ENCODE measurements at places on chromosomes 13 and 19.

- no peak for DNase-seq
These were observed 52.0 kb downstream of the TINCR start for GRCh38 chr19:5515737-5516136.

DNA sequence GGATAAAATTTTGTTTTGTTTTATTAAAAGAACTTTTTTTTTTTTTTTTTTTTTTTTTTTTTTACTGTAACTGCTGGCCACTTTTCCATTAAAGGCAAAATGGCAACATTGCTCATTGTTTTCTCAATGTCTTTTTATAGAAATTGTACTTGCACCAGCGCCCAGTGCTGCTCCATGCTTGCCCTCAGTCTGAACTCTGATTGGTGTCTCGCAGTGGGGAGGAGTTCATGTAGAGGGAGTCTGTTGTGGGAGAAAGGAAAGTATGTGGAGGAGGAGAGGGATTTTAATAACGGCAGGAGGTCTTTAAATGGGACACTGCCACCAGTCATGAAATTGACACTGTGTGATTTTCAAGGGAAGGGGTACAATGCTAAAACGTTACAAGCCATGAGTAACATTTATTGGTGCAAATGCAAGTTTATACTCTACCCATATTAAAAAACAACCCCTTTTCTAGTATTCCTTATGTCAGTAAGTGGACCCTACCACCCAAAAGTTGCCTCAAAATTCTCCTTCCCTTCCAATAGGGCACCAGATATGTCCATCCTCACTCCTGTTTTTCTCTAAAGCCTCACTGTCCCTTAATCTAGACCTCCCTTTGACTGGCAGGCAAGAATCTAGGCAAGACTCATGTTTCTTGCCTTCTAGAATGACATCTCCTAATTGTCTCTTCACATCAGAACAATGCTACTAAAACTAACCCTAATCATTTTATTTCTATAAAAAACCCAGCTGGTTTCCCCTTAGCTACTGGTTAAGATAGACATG, 3.2 kb downstream of the RASL11A start:
- DNase-seq = no peak

GRCh38 chr13:49112782-49113525, 107.2 kb upstream of the MLNR start:
- no peak for DNase-seq

DNA sequence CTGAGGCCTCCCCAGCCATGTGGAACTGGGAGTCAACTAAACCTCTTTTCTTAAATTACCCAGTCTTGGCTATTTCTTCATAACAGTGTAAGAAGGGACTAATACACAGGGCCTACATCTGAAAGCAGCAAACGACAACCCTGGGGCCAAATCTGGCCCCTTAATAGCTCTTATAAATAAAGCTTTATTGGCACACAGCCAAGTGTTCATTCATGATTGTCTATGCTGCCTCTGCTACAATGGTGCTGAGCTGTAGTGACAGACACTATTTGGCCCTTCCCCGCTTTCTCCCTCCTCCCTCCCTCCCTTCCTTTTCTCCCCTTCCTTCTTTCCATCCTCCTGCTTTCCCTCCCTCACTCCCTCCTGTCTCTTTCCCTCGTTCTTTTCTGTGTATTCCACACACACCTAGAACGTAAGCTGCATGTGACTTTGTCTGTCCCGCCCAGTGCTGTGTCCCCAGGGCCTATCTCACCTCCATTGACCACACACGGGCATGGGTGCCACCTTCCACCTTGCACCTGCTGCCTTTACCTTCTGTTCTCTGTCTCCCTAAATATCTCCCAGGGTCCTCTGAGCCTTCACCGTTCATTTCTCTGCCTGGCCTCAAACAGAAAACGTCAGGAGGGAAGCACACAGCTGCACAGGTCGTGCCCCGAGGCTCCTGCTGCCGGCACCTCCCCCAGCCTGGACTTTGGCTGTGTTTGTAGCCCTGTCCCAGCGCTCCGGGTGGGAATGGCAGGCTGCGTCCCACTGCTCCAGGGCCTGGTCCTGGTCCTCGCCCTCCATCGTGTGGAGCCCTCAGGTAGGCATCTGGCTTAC, at the start of gene PROZ:
TSS of gene PROZ (plus strand) at position 720 of the 819 bp plus-strand sequence. CDS start at position 733, 13 bp downstream.
- DNase-seq = no peak

DNA sequence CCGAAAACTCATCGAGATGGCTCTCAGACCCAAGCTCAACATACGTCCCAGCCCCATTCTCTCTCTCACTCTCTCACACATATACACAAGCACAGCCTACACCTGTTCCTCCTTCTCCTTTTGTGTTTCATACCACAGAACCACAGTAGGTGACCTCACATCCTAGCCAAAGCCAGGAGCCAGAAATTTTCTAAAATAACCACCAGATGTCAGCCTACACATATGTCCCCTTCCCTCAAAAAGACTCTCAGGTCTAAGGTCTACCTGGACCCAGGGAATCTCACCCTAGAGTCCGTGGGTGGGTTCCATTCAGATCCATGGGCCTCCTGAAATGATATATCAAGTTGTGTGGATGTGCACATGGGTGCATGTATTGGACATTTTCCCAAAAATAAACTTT, 104.2 kb upstream of the IPO5 start:
- DNase-seq = no peak

- peak; percentile 38 for DNase-seq
These were observed 3.9 kb downstream of the OSCAR start for GRCh38 chr19:54096617-54097106.

DNA sequence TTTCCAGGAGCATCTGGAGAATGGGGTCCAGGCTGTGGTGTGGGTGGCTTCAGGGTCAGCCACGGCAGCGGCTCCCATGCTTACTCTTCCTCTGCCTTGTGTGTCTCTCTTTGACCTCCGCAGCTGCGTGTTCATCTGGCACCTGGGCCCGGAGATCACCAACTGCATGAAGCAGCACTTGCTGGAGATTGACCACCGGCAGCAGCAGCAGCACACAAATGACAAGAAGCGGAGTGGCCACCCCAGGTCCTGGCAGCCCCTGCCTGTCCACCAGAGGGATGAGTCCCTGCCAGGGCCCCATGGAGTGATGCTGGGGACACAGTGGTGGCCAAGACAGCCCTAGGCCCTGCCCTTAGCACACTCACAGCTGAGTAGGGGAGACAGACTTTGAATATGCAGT, 18.4 kb upstream of the OVOL3 start:
- DNase-seq = no peak

- DNase-seq = no peak
These were observed 1.2 kb downstream of the MRI1 start for GRCh38 chr19:13765395-13766094.

- DNase-seq = no peak
These were observed 2.2 kb downstream of the CD70 start for GRCh38 chr19:6588508-6589345.

DNA sequence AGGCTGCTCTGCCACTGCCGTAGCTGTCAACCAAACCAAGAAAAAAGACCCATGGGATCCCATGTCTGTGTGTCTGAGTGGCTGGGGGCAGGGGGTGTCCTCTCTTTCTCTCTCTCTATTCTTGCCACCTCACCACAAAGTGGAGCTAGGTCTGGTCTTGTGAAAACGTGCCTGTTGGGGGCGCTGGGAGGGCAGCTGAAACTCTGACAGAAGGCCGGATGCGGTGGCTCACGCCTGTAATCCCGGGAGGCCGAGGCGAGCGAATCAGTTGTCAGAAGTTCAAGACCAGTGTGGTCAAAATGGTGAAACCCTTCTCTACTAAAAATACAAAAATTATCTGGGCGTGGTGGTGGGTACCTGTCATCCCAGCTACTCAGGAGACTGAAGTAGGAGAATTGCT, 29.2 kb downstream of the ZNF146 start:
- no peak for DNase-seq

GRCh38 chr19:41860419-41861115, 512 bp downstream of the RPS19 start:
- peak; percentile 16 for DNase-seq

- DNase-seq = no peak
These were observed 703 bp downstream of the SLC17A7 start for GRCh38 chr19:49440439-49441209.

- no peak for DNase-seq
These were observed 67.0 kb upstream of the SERP2 start for GRCh38 chr13:44306371-44307192.

DNA sequence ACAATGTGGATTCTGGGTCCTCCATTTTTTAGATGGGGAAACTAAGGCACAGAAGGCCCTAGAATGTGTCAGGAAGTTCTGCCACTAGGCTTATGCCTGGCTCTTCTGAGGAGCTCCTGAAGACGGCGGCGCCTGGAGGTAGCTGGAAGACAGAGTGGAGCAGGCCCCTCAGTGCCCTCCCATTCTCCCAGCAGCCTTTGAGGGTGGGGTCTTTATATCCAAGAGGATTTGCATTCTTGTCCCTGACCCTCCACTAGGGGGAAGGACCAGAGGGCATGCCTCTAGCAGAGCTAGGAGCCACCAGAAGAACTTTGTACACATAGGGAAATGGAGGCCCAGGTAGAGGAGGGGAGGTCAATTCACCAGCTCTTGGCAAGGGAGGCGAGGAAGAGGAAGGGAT, 9.4 kb downstream of the CELF5 start:
- DNase-seq = no peak

DNA sequence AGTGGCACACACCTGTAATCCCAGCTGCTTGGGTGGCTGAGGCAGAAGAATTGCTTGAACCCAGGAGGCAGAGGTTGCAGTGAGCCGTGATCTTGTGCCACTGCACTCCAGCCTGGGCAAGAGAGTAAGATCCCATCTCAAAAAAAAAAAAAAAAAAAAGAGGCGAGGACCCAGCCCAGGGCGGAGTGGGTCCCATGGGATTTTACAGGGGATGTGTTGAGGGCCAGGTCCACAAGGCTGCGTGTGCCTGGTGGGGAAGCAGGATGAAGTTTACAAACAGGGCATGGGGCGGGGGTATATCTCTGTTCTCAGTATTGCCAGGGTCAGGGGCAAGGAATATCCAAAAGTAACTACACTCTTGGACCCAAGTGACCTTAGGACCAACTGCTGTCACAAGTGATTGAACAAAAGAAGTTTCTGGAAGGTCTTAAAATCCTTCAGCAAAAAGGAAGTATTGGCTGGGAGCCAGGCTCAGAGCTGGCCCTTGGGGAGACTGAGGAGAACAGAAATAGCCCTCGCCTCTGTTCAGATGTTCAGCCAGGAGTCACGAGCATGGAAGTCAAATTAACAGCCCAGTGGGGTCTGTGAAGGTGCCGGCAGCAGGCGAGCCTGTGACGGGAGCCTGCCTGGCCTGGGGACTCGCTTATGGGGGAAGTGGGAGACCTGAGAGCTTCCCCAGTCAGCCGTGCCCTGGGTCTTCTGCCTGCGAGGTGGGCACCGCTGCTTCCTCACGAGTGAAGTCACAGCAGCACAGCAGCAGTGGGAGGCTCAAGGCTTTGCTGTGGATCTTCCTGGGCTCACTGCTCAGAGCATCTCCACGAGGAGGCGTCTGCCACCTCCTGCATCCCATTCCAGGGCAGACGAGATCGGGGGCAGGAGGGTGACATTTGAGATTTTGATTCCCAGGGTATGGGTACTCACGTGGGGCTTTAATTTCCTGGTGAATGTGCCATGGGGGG, 6.4 kb downstream of the MYO9B start:
- DNase-seq = no peak

GRCh38 chr13:39527961-39528660, 74.9 kb downstream of the LHFPL6 start:
- no peak for DNase-seq

GRCh38 chr13:100349594-100349993, 239.0 kb downstream of the GGACT start:
- no peak for DNase-seq

DNA sequence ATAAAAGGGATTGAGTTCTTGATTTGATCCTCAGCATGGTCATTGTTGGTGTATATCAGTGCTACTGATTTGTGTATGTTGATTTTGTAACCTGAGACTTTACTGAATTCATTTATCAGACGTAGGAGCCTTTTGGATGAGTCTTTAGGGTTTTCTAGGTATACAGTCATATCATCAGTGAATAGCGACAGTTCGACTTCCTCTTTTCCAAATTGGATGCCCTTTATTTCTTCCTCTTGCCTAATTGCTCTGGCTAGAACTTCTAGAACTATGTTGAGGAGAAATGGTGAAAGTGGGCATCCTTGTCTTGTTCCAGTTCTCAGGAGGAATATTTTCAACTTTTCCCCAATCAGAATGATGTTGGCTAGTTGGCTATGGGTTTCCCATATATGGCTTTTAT, 27.0 kb downstream of the POMP start:
- no peak for DNase-seq

- peak; percentile 32 for DNase-seq
These were observed 502.7 kb downstream of the UQCRFS1 start for GRCh38 chr19:28710278-28710677.

DNA sequence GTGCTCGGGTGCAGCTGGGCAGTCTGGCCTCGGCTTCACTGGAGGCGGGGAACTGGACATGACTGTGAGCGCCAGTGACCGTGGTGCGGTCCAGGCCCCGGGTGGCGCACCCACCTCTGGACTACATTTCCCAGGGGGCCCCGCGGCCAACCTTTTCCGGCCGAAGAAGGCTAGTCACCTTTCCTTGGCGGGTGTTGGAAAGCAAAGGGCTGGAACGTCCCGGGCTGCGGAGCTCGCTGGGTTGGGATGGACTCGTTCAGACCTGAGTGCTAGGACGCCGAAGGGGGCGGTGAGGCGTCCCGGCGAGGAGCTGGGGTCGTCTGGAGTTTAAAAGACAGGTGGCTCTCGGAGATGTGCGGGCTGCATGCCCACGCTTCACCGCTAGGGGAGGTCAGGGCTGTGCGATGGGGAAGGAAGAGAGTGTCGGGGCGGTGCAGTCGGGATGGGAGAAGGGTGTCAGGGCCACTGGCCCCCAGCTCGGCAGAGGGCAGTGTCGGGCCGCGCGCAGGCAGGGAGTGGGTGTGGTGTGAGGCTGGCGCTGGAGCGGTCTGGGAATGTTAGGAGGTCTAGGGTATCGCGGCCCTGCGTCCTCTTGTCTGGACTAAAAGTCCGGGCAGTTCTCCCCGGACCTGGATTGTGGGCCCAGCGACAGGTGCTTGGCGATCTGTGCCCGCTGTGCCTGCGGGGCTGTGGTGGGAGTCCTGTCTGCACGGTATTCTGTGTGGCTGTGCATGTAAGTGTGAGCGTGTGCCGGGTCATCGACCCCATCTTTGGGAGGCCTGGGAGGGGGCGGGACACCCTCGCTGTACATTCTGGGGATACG, 57.1 kb downstream of the ZNF568 start:
- peak; percentile 75 for DNase-seq

DNA sequence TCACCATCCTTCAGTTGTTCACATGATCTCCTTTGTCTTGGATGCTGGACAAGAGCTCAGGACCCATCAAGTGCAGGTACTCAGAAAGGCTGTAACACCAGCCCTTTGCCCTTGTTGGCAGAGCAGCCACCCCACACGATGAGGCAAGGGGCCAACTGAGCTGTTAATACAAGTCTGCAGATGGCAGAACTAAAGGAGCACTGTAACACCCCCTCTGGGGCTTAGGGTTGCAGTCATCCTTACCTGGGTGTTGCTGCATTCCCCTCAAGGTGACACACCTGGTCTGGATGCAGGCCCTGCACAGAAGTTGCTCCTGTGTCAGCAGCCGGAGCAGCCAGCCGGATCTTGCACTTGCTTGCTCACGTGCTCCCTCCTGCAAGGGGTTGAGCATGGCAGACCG, 52.0 kb downstream of the STARD13 start:
- no peak for DNase-seq
